ENCODE measurements at places on chromosomes 4 and X.

- DNase-seq, result no peak
Measured at GRCh38 chr4:53015681-53016080, 153.6 kb downstream of the RASL11B start.

DNA sequence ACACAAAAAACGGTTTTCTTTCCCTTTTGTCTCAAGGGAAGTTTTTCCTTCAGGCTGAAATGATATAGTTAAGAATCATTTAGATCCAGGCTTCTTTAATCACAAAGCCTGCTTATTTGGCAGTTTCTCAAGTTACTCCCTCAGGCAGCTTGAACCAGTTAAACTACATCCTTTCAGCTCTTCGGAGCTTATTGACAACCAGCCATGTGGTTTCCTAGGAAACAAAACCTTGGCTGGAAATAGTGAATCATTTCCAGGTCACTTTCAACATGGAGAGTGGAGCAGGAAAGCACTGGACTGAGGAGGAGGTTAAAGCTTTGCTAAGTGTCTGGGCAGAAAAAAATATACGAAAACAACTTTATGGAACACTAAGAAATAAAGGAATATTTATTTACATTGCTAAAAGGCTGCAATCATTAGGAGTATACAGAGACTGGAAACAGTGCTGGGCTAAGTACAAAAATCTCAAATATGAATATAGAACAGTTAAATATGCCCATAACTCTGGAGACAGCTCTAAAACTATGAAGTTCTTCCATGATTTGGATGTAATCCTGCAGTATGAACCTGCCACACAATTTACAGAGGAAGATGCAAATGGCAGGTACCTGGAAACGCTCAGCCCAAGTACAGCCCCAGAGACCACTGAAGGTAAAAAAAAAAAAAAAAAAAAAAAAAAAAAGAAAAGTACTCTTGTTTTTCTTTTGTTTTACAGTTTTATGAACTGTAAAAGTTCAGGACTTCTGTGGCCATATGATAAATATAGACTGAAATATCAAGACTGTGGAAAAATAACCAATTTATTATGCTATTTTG, 23.2 kb upstream of the AASDH start:
- no peak for DNase-seq

- DNase-seq, result peak; percentile 68
Measured at GRCh38 chrX:39477762-39478120, 620.0 kb downstream of the BCOR start.

- no peak for DNase-seq
Measured at GRCh38 chr4:89684536-89684935, 152.4 kb downstream of the SNCA start.

- peak; percentile 52 for DNase-seq
Measured at GRCh38 chrX:19627081-19627480, 111.8 kb upstream of the MAP3K15 start.

GRCh38 chrX:9597361-9598035, 132.6 kb downstream of the TBL1X start:
- no peak for DNase-seq

GRCh38 chr4:4672402-4672801, 130.6 kb upstream of the STX18 start:
- DNase-seq, result no peak

GRCh38 chr4:58760737-58761136, 1650.6 kb upstream of the IGFBP7 start:
- DNase-seq, result no peak

DNA sequence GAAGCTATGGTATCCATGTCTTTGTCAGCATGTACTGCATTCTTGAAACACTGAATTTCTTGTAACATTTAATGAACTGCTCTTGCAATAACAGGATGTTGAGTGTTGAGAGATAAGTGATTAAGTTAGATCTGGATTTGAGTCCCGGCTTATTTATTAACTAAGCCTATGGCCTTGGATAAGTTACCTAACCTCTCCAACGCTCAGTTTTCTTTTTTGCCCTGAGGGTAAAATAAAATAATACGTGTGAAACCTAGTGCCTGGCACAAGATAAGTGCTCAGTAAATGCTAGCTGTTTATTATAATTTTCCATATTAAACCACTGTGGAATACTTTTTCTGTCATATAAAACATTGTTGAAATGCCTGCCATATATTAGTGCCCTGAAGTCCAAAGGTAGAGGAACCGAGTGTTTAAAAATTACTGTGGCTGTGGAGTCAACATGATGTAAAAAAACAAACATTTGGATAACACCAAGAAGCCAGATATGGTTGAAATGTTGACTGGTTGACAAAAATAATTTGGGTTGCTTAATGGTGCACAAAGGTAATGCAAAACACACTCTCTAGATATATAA, 58.6 kb upstream of the ALB start:
- no peak for DNase-seq

GRCh38 chrX:40721489-40722106, 13.7 kb downstream of the MED14 start:
- DNase-seq, result no peak

- no peak for DNase-seq
Measured at GRCh38 chr4:173410079-173410478, 11.2 kb upstream of the SCRG1 start.

GRCh38 chr4:17187003-17187402, 288.6 kb upstream of the LDB2 start:
- no peak for DNase-seq

DNA sequence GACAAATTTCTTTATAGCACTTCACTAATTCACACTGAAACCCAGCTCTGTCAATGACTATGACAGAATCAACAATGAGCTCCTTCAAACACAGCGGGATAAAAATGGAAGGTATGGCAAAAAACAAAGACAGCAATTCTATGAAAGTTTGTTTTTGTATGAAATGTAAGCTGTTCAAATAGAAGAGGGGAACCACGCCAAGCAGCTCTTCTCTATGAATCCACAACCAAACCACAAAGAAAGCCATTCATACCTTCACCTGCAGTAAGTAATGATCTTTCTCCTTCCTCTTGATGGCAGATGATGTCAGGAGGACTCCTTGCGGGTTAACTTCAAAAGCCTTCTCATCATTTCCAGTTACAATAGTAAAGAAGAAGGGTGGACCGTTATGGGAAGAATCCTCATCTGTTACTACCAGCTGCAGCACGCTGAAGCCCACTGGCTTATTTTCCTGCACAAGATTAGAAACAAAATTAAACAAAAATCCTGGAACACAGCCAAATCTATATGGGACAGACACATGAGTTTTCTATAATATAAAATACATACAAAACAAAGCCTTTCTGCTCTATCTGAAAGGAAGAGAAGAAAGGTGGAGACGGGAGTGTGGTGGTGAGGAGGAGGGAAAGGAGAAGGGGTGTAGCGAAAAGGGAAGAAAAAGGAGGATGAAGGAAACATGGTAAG, 48.9 kb upstream of the MTNR1A start:
- no peak for DNase-seq

DNA sequence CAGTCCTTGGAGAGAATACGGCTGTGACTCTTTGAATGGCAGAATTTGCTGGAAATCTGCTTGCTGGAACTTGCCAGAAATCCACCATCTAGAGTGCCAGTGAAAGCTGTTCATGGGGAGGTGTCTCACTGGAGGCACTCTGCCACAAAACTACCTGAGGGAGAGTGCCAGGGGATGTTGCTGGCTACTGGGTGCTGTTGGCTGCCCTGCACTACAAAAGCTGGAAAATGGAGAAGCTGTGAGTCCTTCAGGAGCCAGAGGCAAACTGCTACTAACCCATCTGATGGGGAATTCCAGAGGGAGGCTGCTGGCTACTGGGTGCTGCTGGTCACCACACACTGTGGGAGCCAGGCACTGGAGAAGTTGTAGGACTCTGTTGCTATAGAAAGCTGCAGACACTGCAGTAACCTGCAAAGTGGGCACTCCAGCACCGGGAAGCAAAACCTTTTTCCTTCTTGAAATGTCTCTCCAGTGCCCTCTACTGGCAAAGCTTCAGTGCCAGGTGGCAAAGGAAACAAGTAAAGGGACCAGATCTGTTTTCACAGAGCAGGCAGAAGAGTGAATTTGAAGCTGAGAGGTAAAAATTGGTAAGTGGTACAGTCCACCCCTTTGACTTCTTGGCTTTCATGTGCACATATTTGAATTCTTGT, 47.8 kb upstream of the HSD17B10 start:
- DNase-seq, result peak; percentile 18

GRCh38 chr4:11483046-11483445, 54.4 kb upstream of the HS3ST1 start:
- no peak for DNase-seq

DNA sequence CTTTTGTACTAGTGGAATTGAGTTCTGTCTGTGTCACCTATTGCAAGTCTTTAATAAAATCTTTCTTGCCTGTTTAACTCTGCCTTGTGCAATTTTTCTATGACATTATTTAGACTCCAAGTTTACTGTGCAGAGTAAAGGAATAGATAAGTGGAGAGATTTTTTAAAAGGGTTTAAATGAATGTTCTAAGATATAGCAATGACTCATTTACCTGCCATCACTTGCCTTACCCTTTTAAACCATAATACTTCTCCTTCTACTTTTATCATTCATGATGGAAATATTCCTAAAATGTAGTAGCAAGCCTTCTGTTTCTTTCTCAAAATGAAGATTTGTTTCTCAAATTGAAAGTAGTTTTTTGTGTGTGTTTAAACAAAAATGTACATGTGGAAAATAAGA, 782.8 kb upstream of the MAGEB2 start:
- DNase-seq, result no peak

DNA sequence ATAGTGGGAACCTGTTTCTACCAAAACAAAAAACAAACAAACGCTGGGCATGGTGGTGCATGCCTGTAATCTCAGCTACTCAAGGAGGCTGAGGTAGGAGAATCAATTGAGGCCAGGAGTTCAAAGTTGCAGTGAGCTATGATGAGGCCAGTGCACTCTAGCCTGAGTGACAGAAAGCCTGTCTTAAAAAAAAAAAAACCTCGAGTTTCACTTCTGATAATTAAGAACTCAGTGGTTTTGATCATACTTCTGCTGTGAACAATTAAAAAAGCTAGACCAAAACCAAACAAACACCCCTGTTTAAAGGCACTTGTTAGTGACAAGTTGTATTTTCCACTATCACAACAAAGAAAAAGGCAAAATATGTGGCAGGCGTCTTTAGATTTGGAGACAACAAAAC, 15.0 kb upstream of the UBE2D3 start:
- no peak for DNase-seq

DNA sequence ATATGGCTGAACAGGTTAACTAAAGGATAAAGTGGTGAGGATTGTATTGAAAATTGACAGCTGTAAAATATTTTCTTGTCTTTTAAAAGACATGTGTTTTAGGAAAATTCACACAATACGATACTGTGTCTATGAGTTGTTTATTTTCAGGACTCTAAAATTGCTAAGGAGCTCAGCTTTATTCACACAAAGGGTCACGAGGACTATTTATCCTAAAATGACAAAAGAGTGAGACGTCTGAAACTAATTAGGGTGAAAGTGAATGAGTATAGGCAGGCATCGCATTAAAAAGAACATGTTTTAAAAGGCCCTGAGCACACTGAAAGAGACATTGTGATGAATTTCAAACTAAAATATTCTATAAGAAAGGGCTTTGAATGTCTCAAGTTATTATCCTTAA, 304.7 kb downstream of the SH2D1A start:
- no peak for DNase-seq

Measured in psoas muscle (tissue), 8 donors.